ENCODE measurements at places on chromosomes 2 and 18.
A peak's percentile ranks its signal among the peaks of the same experiment; 100 is the strongest.

GRCh38 chr18:32301976-32302743 is 112.3 kb downstream of the MEP1B start:
- DNase-seq = no peak

DNA sequence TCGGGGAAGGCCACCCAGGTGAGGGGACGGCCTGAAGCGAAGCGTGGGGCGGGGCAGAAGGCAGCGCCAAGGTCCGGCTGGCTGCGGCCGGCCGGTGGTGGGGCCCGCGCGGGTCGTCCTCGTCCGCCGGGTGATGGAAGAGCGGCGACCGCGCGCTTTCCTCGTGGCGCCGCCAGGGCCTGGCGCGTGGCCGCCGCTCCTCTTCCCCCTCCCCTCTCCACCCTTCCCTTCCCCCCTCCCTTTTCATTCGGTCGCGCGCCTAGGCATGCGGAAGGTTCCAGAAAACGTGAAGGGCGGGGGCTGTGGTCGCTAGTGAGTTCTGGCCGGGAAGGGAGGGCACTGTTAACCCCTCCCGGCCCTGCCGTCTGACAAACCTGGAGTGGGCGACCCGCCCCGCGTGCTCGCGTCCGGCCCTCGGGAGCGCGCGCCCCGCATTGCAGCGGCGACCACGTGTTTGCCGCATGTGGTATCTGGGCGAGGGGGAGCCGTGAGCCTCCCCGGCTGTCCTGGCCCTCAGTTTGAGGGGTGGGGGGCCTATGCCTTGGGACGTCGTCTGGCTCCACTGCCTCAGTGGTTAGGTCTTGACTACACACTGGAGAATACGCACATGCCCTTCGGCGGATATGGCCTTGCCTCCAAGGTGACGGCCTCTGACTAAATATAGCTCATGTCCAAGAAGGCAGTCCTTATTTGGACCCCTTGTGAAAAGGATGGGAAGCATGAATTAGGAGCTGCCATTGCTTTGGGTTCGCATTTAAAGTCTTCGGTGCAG is 579 bp downstream of the MAT2A start:
- no peak for DNase-seq

DNA sequence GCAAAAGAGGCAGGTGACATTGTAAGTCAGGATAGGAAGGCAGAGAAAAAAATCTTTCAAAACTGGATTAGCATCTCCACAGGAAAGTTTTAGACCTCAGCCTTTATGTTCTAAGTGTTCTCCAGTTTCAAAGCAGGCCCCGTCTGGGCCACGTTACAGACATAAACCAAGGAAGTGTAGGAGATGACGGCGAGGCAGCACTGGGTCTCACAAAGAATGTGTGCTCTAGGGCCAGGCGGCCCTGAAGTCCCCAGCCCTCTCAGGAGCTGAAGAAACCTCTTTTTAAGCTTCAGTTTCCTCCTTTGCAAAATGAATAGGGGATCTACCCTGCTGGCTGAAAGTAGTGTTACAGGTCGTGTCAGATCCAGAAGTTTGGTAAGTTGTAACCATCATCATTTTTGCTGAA is 81.7 kb downstream of the SPRED2 start:
- no peak for DNase-seq

DNA sequence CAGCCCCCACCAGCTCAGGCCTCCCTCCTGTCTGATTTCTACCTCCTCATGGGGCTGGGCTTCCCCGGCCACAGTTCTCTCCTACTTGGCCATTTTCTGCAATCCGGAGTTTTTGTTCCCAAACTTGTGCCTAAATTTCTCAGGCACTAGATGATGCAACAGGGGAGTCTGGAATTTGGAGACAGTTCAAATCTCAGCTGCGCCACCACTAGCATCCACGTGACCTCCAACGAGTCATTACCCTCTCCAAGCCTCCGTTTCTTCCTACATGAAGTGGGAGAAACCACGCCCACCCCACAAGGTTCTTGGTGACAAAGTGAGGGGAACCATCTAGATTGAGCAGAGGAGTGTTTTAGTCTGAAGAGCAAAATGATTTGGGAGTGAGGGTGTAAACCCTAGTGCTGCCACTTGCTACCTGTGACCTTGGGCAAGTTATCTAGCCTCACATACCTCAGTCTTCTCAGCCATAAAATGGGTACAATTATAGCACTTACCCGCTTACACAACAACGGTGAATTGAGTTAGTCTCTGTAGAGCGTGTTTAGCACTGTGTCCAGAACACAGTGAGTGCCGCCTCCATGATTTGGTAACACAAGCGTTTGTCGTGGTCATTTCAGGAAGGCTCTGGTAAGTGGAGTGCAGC is 61.4 kb upstream of the ASAP2 start:
- no peak for DNase-seq

- no peak for DNase-seq
Observed at GRCh38 chr18:10264260-10264659, 190.2 kb upstream of the APCDD1 start.

GRCh38 chr2:240820607-240821428 is 799 bp upstream of the KIF1A start:
- peak; percentile 77 for DNase-seq

- DNase-seq = no peak
Observed at GRCh38 chr2:231918501-231919330, 7.5 kb downstream of the NPPC start.

DNA sequence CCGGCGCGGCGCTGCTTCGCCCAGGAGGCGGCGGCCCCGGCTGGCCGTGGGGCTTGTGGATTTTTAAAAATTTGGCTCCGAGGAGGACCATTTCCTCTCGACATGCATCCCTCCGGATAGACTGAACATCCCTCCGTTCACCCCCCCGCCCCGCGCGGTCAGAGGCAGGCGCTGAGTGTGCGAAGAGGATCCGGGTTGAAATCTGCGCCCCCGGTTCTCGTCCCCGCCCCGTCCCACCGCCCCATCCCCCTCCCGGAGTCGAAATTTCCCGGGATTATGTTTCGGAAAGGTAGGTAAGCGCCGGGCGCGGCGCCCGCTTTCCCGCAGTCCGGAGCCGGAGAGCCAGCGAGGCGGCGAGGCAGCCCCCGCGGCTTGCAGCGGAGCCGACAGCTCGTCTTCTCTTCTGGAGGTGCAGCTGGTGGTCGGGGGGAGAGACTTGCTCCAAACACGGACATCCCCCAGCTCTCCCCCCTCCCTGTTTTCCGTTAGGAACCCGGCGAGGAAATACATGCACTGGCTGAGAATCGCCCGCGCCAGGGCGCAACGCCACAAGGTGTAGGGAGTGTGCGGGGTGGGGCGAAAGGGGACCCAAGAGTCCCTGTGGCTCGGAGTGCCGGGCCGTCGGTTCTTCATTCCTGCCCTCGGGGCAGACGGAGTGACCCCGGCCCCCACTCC is at the start of gene PRKCE:
Gene PRKCE (plus strand): TSS at position 261 of the 675 bp plus-strand sequence.
- no peak for DNase-seq

DNA sequence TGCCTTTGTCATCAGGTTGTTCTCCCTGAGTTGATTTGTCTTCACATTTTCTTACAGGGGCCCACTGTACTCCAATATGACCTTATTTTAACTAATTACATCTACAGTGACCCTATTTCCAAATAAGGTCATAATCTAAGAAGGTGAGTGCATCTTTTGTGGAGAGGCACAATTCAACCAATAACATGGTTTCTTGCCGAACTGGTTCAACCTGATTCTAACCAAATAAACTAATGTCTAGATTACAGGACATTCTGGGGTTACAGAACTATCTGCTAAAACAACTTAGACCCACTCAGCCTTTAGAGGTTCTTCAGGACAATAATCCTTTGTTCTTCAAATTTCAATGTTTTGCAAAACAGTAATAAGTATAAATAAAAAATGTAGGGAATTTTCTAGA is 496.5 kb upstream of the SOX11 start:
- DNase-seq = peak; percentile 24

- no peak for DNase-seq
Observed at GRCh38 chr18:46480226-46480625, 176.8 kb downstream of the LOXHD1 start.

GRCh38 chr2:69298261-69298660 is 88.8 kb downstream of the GFPT1 start:
- DNase-seq = no peak

DNA sequence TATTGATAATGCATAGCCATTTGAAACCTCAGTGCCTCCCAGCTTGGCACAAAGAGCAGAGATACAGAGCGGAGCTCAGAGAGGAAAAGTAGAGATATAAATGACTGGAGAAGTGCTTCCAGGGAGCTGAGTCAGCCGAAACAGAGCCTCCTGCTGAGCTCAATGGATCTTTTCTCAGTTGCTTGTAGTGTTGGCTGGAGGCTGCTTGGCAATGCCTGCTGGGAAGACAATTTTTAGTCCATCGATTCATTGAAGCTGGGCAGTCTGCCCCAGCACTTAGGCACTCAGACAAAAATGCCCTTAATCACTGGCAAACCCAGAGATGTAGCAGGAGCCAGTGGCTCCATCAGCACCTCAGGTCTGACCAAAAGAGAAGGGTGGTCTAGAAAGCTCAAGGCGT is 81.3 kb upstream of the SETBP1 start:
- DNase-seq = no peak

- DNase-seq = no peak
Observed at GRCh38 chr2:60958361-60958760, 59.2 kb upstream of the PEX13 start.

DNA sequence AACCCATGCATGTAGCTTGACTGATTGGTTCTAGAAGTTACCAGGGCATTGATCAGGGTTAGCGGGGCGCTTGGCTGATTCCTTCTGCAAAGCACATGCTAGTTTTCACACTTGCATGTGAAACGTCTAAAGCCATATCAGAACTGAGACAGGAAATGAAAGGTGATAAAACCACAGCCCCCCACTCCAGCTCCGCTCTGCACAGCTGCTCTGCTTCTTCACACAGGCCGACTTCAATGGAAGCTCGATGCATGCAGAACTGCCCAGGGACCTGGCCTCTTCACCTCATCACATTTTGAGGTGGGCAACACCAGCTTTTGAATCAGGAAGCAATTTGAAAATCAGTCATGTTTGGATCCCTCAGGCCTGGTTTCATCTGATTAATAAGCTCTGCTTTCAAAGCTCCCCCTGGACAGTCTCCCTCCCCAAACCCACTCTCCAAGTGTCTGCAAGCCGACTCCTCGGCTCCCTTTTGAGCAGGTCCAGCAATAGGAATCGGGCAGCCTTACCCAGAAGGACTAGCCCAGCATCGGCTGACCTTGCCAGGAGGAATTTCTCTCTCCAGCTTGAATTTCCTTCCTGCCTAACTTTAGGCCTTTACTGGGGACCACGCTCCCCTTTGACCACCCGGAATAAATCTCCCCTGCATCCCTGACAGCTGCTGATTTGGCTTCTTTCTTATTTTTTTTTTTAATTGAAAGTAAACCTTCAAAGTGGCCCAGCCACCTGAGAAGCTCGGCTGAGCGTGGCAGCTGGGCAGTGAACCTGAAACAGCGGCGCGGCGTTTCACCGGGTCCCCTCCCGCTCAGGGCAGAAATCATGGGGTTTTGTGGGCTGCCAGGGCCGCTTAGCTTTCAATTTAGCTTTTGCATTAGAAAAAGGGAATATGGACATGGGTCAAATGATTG is 31.7 kb downstream of the HRH4 start:
- DNase-seq = peak; percentile 59

DNA sequence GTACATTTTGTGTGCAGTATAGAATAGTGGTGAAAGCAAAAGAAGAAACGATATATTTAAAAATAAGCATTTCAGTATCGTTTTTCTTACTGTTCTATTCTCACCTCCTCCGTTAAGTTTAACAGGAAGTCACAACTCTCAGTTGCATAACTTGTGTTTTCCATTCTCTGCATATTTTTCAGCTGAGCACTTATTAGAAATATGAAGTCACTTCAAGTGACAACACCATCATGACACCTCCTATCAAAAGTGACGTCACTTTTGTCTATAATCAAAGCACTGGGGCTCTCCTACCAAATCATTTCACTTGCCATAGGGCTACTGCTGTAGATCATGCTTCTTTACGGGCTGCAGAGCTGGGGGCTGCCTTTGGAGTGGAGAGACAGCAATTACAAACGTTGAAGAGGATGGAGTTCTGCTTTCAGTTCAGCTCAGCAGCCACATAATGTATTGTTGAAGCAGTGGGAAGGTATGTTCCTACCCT is 36.3 kb downstream of the STAT4 start:
- no peak for DNase-seq

DNA sequence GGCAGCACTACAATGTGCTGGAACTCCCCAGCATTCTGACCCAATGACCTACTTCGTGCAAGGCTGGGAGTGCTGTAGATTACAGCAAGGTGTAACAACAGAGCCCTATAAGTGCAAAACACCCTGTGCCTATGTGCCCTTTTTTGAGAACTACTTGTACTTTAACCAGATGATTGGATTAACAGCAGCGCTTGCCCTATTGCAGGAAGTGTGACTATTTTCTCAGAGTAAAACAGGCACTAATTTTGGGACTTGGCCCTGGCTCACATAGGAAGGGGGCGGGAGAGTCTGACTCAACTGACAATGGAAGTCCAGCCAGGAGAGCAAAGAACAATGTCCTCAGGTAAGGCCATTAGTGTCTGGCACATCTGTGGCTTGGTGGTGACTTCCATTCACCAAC is 35.6 kb upstream of the RNF125 start:
- no peak for DNase-seq

GRCh38 chr18:57916684-57917083 is 113.6 kb upstream of the ATP8B1 start:
- DNase-seq = no peak

DNA sequence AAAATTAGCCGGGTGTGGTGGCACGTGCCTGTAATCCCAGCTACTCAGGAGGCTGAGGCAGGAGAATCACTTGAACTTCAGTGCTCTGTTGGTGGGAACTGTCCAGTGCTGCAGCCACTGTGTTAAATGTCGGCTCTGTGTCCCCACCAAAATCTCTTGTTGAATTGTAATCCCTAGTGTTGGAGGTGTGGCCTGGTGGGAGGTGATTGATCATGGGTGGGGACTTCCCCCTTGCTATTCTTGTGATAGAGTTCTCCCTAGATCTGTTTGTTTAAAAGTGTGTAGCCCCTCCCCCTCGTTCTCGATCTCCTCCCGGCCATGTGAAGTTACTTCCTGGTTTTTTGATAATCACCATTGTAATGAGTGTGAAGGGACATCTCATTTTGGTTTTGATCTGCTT is 9.8 kb upstream of the RPL31 start:
- DNase-seq = no peak

- no peak for DNase-seq
Observed at GRCh38 chr2:101337877-101338276, 29.4 kb upstream of the RNF149 start.

GRCh38 chr2:68088940-68089339 is 26.1 kb upstream of the C1D start:
- no peak for DNase-seq

GRCh38 chr2:169759987-169760386 is 26.4 kb downstream of the KLHL23 start:
- DNase-seq = no peak

DNA sequence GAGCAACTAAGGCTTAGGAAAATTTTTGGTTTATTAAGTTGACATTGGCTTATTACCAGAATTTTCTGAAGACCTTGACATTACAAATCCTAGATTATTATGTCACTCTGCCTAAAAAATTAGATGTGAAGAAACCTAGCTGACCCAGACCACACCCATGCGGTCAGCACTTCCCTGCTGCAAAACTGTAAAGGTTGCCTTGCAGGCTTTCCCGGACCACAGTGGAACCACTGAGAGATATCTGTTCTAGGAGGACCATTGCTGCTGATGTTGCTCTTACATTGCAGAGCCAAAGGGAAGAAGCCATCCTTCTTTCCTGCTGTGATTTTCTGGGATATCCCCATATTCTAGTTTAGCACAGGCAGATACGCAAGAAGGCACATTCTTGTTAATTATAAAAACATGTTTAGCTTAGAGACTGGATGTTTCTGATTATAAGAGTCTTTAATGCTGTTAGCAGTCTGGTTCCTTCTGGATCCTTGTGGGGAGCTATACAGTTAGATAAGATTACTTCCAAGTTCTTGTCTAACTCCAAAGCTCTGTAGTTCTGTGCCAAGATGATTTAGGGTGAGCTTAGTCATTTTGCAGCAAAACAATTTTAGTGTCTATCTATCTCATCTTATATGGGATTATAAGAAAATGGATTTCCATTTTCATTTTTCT is 70.2 kb downstream of the AOX1 start:
- no peak for DNase-seq

Measured in DMS153 (cell line).